ENCODE measurements at places on chromosomes 4 and X.

DNA sequence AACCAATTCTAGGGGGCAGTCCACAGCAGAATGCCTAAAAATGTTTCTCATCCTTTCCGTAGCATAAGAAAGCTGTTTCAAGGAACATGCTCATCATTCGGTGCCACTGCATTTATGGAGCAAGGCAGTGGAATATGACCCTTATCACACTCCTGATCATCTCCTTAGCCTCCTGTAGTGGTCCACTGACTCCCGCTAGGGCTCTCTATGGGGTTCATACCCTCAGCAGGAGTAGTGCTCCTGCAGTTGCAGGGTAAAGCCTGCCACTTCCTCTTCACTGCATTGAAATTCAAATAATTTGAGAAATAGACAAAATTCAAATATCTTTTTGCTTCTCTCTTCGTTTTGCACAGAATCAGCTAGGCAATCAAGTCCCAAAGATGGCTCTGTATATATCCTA, 107.0 kb downstream of the NDST3 start:
- DNase-seq = no peak

- no peak for DNase-seq
Measured at GRCh38 chr4:112510291-112511092, 5.5 kb downstream of the NEUROG2 start.

DNA sequence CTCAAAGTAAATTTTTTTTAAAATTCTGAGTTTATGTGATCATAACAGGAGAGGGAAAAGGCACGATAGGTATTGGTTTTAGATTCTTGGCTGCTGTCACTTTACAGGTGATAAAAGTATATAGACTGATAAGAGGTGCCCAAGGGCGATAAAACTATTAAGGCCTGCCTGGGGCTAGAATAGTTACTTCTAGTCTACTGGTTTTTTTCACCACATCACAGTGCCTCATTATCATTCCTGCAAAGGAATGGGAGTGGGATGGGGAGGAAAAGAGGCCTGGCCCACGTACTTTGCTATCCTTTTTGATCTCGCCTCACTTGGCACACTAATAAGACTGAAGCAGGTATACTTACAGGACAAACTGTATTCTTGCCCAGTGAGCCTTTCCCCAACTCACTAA, 46.6 kb downstream of the CXorf58 start:
- no peak for DNase-seq

DNA sequence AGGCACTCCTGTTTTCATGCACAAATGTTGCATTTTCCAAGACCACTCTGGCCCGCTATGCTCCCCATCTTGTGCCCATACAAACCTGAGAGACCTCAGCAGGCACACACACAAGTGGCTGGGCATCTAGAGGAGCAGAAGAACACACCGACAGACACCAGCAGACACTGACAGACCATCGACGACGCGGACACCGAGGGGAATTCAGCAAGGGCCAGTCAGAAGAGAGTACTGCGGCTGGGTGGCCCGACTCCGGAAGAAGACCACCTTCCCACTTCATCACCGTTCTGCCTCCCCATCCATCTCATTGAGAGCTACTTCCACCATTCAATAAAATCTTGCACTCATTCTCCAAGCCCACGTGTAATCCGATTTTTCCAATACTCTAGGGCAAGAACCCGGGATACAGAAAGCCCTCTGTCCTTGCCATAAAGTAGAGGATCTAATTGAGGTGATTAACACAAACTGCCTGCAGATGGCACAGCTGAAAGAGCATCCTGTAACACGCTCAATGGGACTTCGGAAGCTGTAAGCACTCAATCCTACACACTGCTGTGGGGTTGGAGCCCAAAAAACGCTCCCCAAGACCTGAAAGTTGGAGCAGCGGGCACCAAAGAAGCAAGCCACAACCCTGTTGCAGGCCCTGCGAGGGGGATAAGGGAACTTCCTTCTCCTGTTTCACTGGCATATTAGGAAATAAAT, 780.9 kb downstream of the ARAP2 start:
- no peak for DNase-seq

DNA sequence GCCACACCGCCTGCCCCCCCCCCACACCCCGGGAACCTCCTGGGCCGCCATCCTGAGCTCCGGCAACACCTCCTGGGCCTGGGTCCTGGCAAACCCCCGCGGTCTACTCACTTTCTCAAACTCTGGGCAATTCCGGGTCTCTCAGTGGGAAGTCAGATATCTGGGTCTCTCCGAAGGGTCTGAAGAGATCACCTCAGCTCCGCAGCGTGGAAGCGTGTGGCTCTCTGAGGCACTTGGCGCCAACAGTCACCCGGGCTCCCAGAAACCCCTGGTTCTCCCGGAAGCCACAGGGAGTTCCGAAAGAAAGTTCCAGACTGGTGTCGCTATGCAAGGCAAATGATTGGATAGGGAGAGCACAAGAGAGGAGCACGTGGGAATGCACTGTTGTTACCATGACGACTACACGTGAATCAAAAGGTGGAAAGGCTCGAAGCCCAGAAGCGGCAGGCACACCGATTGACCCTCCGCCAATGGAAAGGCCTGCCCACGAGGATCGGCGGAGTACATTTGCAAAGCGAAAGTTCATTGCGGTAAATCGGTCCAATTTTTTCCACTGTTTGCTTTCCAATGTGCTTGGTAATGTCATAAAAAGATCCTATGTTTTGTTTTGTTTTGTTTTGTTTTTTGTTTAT, at the start of gene PNMA6E:
Gene PNMA6E (minus strand): TSS at position 218 of the 632 bp plus-strand sequence. CDS start 2,501 bp downstream, outside the sequence.
- DNase-seq = no peak

DNA sequence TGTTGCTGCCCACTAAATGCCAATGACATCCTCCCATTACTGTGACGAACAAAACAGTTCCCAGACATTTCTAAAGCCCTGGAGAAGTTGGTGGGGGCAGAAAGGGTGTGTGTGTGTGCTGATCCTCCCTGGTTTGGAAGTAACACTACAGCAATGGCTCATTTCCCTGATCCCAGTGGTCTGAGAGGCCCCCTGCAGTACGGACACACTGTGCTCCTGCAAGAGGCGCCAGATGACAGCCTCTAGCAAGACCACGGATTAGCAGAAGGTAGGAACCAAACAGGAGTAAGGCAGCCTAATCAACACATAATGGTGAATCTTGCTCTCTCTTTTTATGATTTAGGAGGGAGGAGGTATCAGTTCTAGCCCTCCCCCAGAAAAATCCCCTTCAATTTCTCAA, 49.6 kb downstream of the CHRDL1 start:
- no peak for DNase-seq
